Activated CD4-positive, alpha-beta T cell treated with anti-CD3 and anti-CD28 coated beads, Interleukin-2, amount 10 ng/mL, durations not matched to agents 7 days and 5 days (primary cell): ENCODE measurements at places on chromosomes 5 and 9. TPM values are rescaled to one million over a fixed set of nuclear protein-coding genes. Genes with fewer than 3 reads are reported as not detected.
A peak's percentile ranks its signal among the peaks of the same experiment; 100 is the strongest.

PRR16 gene
- not detected for total RNA-seq

- H3K4me3 ChIP-seq, result no peak overlapping the region
- H3K27ac ChIP-seq, result no peak overlapping the region
- no peaks in the 10 kb centered on the region for H3K36me3 ChIP-seq
- H3K27me3 ChIP-seq, result peaks cover 45% of the 10 kb centered on the region
- no peaks in the 10 kb centered on the region for H3K4me1 ChIP-seq
- peak; percentile 37 for DNase-seq
These were observed 69.3 kb downstream of the HSD17B3 start for GRCh38 chr9:96232539-96233241.

GRCh38 chr9:130041648-130042405 lies 1.2 kb downstream of the FNBP1 start:
- no peaks in the 10 kb centered on the region for H3K27me3 ChIP-seq
- H3K4me3 ChIP-seq, result peak overlapping the region; percentile 98
- H3K27ac ChIP-seq, result peak overlapping the region; percentile 98
- H3K4me1 ChIP-seq, result peaks cover 56% of the 10 kb centered on the region
- no peak for DNase-seq

GRCh38 chr5:100409660-100410151 lies 125.5 kb upstream of the FAM174A start:
- no peaks in the 10 kb centered on the region for H3K27me3 ChIP-seq
- H3K36me3 ChIP-seq, result no peaks in the 10 kb centered on the region
- no peak overlapping the region for H3K4me3 ChIP-seq
- H3K4me1 ChIP-seq, result no peaks in the 10 kb centered on the region

DNA sequence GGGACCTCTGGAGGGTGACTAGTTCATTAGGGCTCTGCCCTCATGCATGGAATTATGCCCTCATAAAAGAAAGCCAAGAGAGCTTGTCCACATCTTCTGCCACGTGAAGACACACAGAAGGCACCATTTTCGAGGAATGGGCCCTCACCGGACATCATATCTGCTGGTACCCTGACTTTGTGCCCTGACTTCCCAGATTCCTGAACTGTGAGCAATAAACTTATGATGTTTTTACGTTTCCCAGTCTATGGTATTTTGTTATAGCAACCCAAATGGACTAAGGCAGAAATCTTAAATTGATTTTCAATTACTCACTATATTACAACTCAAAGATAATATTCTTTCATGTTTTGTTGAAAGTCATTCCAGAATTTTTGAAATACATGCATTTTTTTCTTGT lies 163.8 kb upstream of the PAPPA start:
- H3K4me3 ChIP-seq, result no peak overlapping the region
- no peaks in the 10 kb centered on the region for H3K27me3 ChIP-seq
- no peak overlapping the region for H3K27ac ChIP-seq
- no peak for DNase-seq
- no peaks in the 10 kb centered on the region for H3K36me3 ChIP-seq
- H3K4me1 ChIP-seq, result no peaks in the 10 kb centered on the region

GRCh38 chr5:79171635-79172245 lies 60.1 kb downstream of the BHMT start:
- no peak overlapping the region for H3K4me3 ChIP-seq
- H3K36me3 ChIP-seq, result no peaks in the 10 kb centered on the region
- no peaks in the 10 kb centered on the region for H3K4me1 ChIP-seq
- no peak overlapping the region for H3K27ac ChIP-seq

- peaks cover 12% of the 10 kb centered on the region for H3K36me3 ChIP-seq
- no peak for DNase-seq
- H3K27me3 ChIP-seq, result no peaks in the 10 kb centered on the region
- no peak overlapping the region for H3K4me3 ChIP-seq
- H3K4me1 ChIP-seq, result peaks cover 28% of the 10 kb centered on the region
These were observed 60.8 kb downstream of the PFDN1 start for GRCh38 chr5:140242099-140242498.
